Activated CD4-positive, alpha-beta T cell treated with anti-CD3 and anti-CD28 coated beads for 1 hour (primary cell): ENCODE measurements at places on chromosomes 7 and 10.

DNA sequence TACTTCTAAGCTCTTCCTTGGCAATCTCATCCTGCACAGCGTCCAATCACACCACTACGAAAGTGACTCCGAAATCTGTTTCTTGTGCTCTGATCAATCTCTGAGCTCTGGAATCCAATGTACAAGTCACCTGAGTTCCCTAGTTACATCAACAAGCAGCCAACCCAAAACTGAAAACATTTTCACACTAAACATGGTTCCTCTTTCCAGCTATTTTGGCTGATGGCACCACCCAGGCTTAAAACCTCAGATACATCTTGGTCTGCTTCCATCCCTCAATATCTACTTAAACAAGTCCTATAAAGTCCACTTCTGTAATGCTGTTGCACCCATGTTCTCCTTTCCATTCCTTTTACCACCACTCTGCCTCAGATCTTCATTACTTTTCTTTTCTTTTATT lies 3.6 kb downstream of the BLOC1S2 start:
- DNase-seq, result no peak

- no peak for DNase-seq
Measured at GRCh38 chr10:113069595-113069994, 119.5 kb downstream of the TCF7L2 start.

DNA sequence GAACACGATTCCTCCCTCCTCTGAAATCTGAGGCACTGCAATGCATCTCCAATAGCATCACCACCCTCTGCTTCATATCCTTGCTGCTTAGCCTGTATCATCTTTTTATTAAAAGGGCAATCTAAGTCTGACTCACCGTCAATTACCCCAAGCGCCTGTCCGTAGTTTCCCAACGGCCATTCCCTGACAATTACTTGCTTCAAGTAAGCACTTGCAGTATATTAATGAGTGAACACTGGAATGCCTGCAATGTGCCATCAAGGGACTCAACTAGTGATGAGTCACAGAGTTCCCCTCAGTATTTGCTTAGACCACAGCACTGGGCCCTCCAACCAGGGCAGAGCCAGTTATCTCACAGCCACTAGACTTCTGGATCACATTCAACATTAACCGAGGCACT lies 19.5 kb upstream of the PPP1R3C start:
- DNase-seq, result no peak

- no peak for DNase-seq
Measured at GRCh38 chr10:101385866-101386658, 32.1 kb downstream of the BTRC start.

GRCh38 chr10:127903789-127904188 lies 3.1 kb upstream of the PTPRE start:
- DNase-seq, result no peak

- DNase-seq, result peak; percentile 75
Measured at GRCh38 chr10:91162495-91163268, 57.8 kb upstream of the PCGF5 start.

DNA sequence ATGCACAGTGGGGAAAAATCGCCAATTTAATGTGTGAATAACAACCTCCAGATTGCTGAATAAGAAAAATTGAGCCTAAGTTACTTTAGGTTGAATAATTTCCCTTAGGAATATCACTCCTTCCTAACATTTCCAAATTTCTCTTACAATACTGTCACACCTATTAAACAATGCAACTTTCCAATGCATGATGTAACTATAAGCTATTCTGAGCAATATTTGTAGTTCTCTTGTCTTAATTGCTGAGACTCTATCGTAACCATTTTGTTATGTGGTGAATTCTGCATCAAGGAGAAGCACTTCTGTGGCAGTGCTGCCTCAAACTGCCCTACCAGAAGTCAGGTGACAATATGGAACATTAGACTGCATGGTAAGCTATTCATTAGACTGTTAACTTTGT lies 386.7 kb upstream of the LRRN3 start:
- DNase-seq, result no peak

DNA sequence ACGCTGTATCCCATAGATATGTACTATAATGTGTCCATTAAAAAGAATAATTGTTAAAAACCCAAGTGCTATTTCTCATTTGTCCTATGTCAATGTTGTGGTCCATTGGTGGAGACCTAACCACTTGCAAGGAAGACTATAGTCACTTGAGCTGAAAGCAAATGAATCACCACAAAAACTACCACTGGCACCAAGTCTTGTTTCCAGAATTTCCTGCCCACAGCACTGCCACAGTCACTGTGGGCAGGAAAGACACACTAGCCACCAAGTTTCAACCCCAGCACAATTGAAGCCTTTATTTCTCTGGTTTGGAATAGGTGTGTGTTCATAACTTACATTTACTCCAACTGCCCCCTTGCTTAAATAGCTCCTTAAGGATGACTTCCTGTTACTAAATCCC lies 12.4 kb downstream of the DIP2C start:
- DNase-seq, result no peak

GRCh38 chr10:6065406-6065805 lies 3.2 kb upstream of the IL2RA start:
- DNase-seq, result no peak

DNA sequence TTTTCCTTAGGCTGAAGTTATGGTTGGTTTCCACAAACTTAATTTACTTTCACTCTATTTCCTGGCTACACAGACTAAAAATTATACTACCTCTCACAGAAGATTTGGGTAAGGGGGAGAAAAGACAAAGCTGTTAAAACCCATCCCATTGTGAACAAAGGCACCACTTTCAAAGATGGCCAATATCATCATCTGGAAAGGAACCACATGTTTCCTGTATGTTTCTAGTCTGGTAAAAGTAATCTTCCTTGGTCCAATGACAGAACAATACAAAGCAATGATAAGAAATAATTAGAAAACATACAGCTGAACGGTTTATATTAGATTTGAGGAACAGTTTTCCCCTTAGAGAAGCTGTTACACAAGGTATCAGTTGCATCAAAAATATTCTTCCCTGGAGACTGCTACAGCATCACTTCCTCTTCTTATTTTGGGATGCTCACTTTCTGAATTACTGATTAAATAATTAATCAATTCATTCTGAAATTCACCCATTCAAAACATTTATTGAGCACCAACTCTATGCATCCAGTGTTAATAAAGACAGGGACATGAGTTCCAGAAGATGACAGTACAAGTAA lies 8.5 kb upstream of the SFR1 start:
- no peak for DNase-seq

GRCh38 chr7:128053023-128053422 lies 21.8 kb upstream of the LRRC4 start:
- DNase-seq, result no peak

DNA sequence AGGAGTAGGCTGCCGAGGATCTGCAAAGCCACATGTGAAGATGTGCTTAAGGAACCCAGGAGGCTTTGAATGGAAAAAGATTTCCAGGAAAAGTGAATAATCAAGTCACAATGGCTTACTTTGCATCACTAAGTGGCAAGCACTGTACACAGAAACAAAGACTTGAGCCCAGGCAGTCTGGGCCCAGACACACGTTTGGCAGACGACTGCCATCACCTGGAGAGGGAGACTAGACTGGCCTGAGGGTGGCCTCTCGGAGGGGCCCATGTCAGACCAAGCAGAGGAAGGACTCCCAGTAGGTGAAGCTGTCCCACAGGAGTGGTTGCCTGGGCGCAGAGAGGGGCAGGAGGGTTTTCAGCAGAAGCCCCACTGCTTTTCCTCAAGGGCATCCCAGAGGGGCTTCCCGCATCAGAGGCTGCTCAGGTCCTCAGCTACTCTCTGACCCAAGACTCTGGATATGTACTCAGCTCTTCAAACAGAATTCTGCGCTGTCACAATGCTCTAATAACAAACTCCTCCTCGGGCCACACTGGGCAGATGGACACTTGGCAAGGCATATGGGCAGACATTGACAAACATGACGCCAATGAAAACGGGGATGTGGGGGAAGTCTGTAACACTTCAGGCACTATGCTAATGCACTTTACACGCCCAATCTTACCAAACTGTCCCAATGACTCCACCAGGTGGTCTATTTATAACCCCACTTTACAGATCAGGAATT lies 27.9 kb upstream of the FRAT2 start:
- no peak for DNase-seq

GRCh38 chr7:134767520-134768168 lies 11.8 kb upstream of the CALD1 start:
- DNase-seq, result no peak

- no peak for DNase-seq
Measured at GRCh38 chr10:53111529-53111928, 338.9 kb upstream of the MBL2 start.

DNA sequence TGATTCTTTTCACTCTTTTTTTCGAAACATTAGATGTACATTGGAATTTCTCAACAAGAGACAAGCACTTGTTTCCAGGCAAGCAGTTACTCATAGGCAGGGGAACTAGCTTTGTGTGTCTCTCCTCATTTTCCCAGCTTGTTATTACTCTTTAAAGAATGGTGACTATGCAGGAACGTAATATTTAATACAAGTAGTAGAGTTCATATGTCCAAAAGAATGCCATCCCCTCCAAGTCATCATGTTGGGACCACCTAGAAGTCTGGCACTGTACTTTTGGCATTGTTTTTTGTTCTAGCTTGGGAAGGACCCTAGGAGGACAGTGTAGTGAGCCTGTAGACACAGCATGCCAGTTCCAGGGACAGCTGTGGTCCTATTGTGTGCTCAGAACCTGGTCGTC lies 650.7 kb downstream of the INHBA start:
- no peak for DNase-seq

DNA sequence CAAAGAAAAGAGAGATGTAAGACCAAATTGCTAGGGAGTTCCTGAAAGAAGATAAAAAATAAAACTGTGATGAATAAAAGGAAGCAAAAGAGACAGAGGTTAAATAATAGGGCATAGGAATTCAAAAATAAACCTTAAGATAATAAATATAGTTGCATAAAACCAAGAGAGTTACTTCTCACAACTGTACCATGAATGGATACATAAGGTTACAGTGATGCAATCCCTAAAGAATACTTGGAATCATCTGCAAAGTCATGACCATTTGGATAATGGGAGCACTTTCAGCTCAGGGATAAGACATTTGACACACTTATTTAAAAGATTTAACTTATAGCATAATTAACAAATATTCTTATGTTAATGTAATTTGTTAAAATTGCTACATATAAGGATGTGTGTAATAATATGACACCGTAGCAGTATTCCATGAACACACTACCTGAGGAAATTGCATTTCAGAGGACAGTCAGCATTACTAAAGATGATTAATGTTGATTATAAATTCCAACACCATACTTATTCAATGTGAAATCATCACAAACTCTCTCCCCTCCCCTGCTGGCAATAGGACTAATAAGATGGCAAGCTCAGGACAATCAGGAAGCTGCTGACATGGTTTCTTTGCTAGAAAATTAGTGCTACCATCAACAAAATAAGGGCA lies 202.1 kb upstream of the AKR1E2 start:
- no peak for DNase-seq

GRCh38 chr7:148049068-148049467 lies 541.5 kb upstream of the C7orf33 start:
- no peak for DNase-seq

GRCh38 chr7:28921822-28922221 lies 36.3 kb downstream of the TRIL start:
- DNase-seq, result no peak

GRCh38 chr10:16559236-16559773 lies 37.6 kb upstream of the C1QL3 start:
- DNase-seq, result no peak

DNA sequence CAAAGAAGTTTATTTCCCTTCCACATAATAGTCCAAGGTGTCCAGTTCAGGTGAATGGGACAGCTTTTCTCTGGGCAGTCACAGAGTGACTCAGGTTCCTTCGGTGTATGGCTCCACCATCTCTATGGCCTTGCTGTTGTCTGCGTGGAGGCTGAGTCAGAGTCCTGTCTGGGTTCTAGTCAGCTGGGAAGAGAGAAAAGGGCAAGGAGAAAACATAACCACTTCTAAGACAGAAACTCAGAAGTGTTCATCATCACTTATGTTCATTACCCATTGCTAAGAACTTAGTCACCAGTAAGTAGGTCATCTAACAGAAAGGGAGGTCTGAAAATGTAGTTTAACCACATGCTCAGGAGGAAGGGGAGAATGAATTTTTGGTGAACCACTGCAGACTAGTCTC lies 32.4 kb upstream of the CCDC7 start:
- DNase-seq, result no peak

DNA sequence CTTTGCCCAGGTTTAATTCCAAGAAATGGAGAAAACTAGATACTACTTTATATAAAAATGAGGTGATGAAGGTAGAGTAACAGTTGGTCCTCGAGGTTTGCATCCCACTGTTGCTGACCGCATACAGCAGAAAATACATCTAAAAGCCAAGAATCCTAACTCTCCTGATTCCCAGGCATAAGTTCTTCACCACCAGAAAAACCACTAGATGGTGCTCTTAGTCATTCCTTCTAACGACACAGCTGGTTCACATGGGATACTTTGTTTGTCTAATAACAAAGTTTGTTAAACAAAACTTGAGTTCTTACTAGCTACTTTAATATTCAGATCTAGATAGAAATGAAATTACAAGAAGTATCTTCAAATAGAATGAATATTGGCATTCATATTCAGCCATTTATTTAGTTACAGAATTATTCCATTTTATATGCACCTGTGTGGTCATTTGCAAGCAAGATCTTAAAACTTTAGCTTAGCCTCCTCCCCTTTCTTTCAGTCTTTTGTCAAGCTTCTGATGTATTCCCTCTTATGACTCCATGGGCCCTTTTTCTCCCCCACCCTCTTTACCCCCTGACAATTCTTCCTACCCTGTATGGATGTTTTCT lies 54.1 kb upstream of the CYP26C1 start:
- DNase-seq, result no peak
